ENCODE measurements at places on chromosomes 2 and 18.

DNA sequence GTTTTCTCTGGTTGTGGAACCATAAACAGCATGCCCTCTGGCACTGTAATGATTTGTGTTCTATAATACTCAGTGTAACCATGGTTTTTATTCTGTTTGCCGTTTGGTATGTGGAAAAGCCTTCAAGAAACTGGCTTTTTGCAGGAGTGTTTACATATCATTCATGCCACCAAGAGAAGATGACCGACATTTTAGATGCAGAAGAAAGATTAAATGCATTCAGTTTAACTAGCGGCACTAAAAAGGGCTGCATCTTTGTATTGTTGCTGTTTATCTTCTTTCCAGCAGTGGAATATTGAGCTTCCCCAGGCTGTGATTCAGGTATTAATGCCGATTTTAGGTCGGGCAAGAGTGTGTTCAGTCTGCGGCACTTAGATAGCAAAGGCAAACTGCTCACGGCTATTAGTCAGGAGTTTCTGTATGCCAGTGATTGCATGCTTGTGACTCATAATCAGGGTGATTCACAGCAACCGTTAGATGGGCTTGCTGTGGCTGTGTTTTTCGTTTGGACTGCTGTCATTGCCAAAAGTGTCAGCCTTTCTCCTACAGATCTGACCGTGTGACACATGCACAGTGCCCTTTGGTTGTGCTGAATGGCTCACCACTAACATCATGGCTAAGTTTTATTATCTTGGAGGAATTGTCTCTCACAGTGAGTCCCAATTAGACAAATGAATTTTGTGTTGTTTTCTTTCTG is 479.7 kb downstream of the PARD3B start:
- DNase-seq: no peak

GRCh38 chr2:181396256-181397123 is 60.7 kb upstream of the ITGA4 start:
- no peak for DNase-seq

DNA sequence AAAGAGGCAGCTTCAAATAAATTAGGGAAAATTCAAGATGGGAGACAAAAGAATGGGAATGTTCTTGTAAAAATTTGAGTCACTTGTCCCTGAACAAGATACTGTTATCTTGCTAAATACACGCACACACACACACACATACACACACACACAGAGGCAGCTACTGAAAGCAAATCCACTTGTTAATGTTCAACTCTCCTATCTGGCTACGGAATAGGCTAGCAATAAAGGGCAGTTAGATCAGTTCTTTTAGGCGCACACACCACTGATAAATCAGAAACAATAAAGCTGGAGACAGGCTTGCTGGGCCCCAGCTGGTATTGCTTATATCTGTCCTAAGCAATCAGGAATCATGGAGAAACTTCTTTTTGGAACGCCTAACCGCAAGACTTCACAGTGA is 461.6 kb downstream of the BCL11A start:
- DNase-seq: no peak

GRCh38 chr2:176130957-176131847 is 1.7 kb downstream of the HOXD8 start:
- DNase-seq: no peak

DNA sequence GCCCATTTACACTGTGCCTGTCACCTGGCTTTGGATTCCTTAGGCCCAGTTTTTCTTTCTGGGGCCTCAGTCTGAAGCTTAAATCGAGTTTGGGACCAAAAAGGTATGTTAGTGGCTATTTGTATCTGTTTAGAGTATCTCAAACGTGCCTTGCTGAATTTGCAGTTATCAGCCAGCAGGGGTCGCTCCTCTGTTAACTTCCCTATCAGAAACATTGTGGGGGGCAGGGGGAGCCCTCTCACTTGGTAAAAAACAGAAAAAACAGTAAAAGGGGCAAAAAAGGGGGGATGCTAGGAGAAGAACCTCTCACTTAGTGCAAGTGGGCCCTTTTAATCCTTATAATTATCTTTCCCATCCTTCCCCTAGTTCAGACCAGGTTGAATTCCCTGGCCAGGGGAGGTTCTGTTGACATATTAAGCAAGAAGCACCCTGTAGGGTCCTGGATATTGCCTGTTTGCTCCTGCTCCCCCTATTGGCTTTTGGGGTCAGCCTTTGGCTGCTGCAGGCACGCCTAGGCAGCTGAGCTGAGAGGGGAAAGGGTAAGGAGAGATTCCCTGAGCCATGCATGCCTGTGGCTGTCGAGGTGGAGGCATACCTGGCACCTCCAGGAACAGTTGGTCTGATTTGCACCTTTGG is 8.8 kb upstream of the IFIH1 start:
- peak; percentile 23 for DNase-seq

DNA sequence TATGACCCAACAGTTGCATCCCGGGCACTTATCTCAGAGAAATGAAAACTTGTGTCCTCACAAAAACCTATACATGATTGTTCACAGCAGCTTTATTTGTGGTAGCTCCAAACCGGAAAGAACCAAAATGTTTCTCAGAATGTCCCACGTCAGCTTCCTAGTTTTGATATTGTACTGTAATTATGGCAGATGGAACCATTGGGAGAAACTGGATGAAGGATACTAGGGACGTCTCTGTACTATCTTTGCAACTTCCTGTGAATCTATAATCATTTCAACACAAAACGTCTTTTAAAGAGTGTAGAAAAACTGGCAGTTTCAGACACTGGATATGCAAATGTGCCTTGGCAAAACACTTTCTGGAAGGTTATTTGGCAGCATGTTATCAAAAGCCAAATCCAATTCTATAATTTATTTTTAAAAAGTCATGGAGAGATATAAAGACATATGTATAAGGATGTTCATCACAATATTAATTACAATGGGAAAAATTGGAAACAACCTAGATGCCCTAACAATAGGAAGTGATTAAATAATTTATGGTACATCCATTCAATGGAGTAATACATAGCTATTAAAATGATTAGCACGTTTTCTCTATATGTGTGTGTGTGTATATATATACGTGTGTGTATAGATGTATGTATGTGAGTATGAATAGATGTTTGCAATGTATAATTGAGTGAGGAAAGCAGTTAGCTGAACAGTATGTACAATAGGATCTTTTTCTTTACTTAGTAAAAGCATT is 9.8 kb downstream of the SAG start:
- no peak for DNase-seq

GRCh38 chr2:9002637-9003365 is 683 bp downstream of the MBOAT2 start:
- DNase-seq: no peak

DNA sequence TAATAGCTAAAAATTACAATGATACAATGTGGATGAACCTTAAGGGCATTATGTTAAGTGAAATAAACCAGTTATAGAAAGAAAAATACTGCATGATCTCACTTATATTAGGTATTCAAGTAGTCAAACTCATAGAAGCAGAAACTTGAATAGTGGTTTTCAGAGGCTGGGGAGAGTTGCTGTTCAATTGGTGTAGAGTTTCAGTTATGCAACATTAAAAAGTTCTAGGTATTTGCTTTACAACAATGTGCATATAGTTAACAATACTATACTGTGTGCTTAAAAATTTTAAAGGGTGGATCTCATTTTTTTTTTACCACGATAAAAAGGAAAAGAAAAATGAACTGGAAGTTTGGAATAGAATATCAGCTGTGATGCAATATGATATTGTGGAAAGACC is 479.1 kb downstream of the SPAG16 start:
- no peak for DNase-seq

- no peak for DNase-seq
Measured at GRCh38 chr2:45070113-45070652, 60.9 kb upstream of the SIX2 start.

DNA sequence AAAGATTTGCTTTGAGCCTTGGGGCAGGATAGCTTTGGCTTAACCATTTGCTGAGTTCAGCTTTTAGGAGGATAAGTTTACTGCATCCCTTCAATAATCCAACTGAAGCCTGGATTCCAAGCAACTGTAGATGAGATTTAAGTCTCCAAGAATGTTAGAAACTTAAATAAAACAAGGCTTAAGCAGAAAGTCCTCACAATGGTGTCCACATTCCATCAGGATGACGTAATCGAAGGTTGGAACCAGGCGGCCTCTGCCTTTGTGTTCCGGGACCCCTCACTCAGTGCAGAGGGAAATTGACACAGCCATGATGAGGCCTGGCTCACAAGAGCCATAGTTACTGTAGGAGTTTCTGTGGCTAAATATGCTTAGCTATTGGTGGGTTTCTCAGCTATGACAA is 260.4 kb downstream of the LPIN1 start:
- DNase-seq: no peak

GRCh38 chr18:79197531-79197930 is 128.3 kb downstream of the ATP9B start:
- DNase-seq: no peak

- DNase-seq: no peak
Measured at GRCh38 chr2:183153967-183154366, 29.7 kb downstream of the NUP35 start.

Data from CD4-positive, alpha-beta T cell treated with Interleukin-4 for 1 hour (primary cell).